Hair follicular keratinocyte (primary cell): ENCODE measurements at places on chromosomes 5 and 9. TPM values are rescaled to one million over a fixed set of nuclear protein-coding genes. Genes with fewer than 3 reads are reported as not detected.

The CTSV gene
- 26.3 and 29.9 TPM in 2 replicates for total RNA-seq

The C9orf43 gene
- 0.08 and 0.87 TPM in 2 replicates for total RNA-seq

The CD72 gene
- 0.11 and 0.86 TPM in 2 replicates for total RNA-seq

The TXNDC15 gene
- 23.8 and 46.8 TPM in 2 replicates for total RNA-seq

The FOXD1 gene
- 3.3 and 6.6 TPM in 2 replicates for total RNA-seq

The NKD2 gene
- total RNA-seq, result 0.47 TPM in 1 of 2 replicates, not detected in the other

The CAST gene
- 142 and 176 TPM in 2 replicates for total RNA-seq

The GRIN3A gene
- total RNA-seq, result not detected in 2 replicates

The OLFML2A gene
- under 0.01 and 0.11 TPM in 2 replicates for total RNA-seq

The SLIT3 gene
- 1.3 and 13.8 TPM in 2 replicates for total RNA-seq

The KCNV2 gene
- total RNA-seq, result not detected in 2 replicates

The TMEM141 gene
- 240 and 247 TPM in 2 replicates for total RNA-seq

The SLU7 gene
- 24.6 and 30.7 TPM in 2 replicates for total RNA-seq

The PCDHA5 gene
- total RNA-seq, result not detected in 2 replicates

The SAPCD2 gene
- 4.0 and 10.3 TPM in 2 replicates for total RNA-seq

The WNK2 gene
- not detected in 2 replicates for total RNA-seq

The ANKRD31 gene
- under 0.01 TPM in 1 of 2 replicates, not detected in the other for total RNA-seq

The RFX3 gene
- total RNA-seq, result 1.0 and 1.1 TPM in 2 replicates

The WDR31 gene
- 0.27 and 0.86 TPM in 2 replicates for total RNA-seq

The CCDC112 gene
- 4.4 and 7.1 TPM in 2 replicates for total RNA-seq
